ENCODE measurements at places on chromosomes 11 and 22.
A peak's percentile ranks its signal among the peaks of the same experiment; 100 is the strongest.

- DNase-seq: no peak
These were observed 168.9 kb downstream of the MIAT start for GRCh38 chr22:26825960-26826935.

GRCh38 chr11:59400461-59401261 is 25.6 kb downstream of the OR5A2 start:
- DNase-seq: no peak

DNA sequence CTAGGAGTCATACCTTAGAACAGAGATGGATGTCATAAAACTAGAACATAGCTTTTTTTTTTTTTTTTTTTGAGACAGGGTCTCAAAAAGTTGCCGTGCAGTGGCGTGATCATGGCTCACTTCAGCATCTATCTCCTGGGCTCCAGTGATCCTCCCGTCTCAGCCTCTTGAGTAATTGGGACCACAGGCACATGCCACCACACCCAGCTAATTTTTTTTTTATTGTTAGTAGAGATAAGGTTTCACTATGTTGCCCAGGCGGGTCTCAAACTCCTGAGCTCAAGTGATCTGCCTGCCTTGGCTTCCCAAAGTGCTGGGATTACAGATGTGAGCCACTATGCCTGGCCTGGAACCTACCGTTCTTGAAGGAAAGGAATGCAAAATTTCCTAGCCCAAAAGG is 8.8 kb upstream of the CEP295 start:
- DNase-seq: no peak

GRCh38 chr11:73761403-73761945 is 600 bp upstream of the RAB6A start:
- DNase-seq: no peak

GRCh38 chr11:110119317-110119716 is 26.1 kb downstream of the ZC3H12C start:
- DNase-seq: no peak

- DNase-seq: peak; percentile 50
These were observed 648 bp downstream of the PAFAH1B2 start for GRCh38 chr11:117144477-117145392.

GRCh38 chr11:114174712-114175495 is 115.4 kb downstream of the ZBTB16 start:
- no peak for DNase-seq

DNA sequence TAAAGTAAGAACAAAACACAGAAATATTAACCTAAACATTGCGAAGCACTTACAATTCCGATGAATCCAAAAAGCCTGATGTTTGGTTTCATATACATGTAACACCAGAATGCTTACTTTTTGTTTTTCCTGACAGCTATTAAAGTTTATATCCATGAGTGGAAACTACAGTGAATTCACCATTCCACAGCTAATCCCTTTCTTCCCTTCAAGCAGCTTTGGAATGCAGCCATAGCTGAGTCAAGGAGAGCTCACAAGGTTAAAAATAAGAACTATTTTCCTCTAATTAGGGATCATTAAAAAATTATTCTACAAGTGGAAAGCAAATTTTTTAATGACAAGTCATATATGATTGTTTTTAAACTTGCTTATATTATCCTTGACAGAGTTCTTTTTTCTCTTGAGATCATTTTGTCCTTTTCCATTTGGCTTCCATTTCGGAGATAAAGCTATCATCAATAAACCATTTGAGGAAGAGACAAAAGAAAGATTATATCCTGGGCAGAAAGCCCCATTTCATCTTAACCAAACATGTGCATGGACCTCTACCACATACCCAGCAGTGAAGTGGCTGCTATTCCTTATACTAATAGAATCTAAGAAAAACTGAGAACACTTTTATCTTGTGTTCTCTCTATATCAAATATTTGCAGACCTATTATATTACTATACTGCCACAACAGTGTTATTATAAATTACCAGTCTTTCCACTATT is 19.7 kb upstream of the FIBIN start:
- no peak for DNase-seq

GRCh38 chr22:27551402-27551801 is 250.2 kb downstream of the MN1 start:
- DNase-seq: no peak

GRCh38 chr11:80388130-80388529 is 947.3 kb upstream of the TENM4 start:
- DNase-seq: no peak

DNA sequence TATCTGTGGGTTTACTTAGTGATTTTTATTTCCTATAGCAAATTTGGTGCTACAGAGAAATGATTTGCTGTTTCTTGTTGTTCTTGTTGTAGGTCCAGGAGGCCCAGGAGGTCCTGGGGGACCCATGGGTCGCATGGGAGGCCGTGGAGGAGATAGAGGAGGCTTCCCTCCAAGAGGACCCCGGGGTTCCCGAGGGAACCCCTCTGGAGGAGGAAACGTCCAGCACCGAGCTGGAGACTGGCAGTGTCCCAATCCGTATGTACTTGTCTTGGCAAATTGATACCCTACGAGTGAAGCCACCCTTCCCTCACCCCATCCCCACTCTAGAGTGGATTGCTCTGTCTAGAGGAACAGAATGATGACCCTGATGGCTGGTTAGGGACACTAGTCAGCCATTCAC is 7.8 kb upstream of the GAS2L1 start:
- DNase-seq: no peak

GRCh38 chr11:47109051-47109726 is 67.5 kb downstream of the ARFGAP2 start:
- DNase-seq: no peak

GRCh38 chr11:115653926-115654325 is 149.7 kb upstream of the CADM1 start:
- no peak for DNase-seq

- no peak for DNase-seq
These were observed 341.7 kb upstream of the MTNR1B start for GRCh38 chr11:92627615-92628256.

DNA sequence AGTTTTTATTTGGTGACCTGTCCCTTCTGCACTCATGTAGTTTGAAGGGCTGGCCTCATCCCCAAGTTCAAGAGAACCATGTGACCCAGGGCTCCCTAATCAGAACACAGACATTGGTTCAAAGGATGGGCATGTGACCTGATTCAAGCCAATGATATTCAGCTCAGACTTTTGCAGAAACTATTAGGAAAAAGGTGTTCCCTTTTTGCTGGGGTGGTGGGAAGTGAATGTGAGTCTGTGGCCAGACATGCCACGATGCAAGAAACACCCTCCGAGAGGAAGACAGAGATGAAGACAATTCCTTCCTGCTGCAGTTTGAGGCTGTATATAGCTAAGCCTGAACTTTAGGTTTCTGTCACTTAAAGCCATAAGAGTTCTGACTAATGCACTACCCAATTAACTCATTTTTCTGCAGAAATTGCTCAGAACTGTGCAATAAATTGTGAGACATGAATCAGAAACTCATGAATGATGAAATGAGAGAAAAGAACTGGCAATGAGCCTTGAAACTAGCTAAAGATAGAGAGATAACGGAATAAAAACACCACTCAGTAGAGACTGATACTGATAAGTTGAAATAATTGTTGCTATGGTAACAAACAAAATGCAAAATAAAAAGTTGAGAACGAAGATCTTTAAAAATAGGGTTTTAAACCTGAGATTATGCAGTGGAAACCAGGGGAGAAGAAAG is 9.2 kb upstream of the MAPK1 start:
- no peak for DNase-seq

DNA sequence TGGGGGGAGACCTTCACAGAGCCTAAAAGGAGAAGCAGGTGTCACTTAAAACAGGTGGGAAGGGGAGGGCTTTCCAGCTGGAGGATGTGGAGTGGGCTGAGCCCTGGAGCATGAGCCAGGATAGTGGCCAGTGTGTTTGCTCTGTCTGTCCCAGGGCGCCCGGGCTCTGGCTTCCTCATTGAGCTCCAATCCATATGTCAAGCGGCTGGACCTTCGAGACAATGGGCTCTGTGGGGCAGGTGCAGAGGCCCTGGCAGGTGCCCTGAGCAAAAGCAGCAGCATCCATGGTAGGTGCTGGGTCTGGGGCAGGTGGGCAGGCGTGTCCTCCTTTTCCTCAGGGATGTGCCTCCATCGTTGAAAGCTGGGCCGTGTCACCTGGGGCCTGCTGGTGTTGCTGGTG is 2.0 kb downstream of the LRRC74B start:
- no peak for DNase-seq

GRCh38 chr11:1387961-1388762 is 1.6 kb upstream of the BRSK2 start:
- no peak for DNase-seq

DNA sequence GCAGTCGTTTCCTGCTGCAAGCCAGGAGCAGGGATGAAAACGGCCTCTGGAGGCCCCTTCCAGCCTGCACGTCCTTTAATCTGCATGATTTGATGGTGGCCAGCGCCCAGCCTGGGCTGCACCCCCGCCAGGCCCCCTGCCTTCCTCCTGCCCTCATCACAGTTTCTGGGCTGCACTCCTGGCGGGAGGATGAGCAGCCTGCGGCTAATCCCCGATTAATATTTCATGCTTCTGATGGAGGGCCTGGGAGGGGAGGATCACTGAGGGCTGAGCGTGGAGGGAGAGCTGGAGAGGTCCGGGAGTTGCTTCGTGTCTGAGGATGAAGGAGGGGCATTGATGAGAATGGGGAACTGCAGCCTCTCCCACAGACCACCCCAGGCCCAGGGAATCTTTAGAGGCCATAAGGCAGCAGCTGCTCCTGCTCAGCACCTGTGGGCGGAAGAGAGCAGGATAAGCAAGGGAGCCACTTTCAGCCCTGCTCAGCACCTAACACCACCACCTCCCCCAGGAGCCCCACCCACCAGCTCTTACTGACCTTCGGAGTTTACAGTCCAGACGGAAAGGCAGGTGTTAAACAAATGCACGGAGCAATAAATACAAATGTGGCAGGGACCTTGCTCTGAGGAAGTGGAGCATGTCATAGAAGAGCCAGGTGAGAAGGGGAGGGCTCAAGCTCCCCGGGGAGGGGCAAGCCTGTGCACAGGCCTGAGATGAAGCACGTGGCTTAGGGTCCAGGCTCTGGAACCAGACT is 135.0 kb upstream of the NECTIN1 start:
- DNase-seq: no peak

- DNase-seq: no peak
These were observed 45.7 kb upstream of the CTTN start for GRCh38 chr11:70352601-70353000.

DNA sequence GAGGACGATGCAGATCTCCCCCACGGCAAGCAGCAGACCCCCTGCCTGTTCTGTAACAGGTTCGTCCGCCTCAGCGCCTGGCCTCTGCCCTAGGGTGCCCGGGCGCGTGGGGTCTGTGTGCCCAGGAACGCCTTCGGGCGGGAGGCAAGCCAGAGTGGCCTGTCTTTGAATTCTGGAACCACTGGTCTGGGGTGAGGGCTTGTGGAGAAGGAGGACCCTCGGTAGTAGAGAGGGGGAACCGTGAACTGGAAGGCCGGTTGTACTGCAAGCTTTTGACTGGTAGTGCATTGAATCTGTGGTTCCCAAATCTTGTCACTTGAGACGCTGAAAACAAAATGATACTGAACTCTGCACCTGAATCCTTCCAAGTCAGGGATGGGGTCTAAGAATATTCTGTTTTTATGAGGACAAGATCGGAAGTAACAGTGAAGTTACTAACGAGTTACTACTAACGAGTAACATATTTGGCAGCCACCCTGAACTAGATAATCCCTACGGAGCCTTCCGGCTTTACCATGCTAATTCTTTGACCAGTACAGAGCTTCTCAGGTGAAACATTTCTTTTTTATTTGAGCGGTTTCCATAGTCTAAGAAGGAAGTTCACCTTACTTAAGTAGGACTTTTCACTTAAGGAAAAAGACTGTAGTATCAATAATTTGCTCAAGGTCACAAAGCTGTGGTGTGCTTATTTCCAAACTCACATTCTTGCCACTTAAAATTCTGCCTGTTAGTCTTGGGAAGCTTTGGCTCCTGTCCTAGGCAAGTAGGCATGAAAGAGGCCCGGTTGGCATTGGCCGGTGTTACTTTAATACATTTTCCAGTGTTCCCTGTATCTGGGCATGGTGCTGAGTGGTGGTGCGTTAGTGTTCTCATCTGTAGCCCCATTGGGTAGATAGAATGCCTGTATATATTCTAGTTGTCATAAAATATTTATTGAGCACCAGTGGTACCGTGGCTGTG is 860 bp downstream of the PRMT3 start:
- no peak for DNase-seq

DNA sequence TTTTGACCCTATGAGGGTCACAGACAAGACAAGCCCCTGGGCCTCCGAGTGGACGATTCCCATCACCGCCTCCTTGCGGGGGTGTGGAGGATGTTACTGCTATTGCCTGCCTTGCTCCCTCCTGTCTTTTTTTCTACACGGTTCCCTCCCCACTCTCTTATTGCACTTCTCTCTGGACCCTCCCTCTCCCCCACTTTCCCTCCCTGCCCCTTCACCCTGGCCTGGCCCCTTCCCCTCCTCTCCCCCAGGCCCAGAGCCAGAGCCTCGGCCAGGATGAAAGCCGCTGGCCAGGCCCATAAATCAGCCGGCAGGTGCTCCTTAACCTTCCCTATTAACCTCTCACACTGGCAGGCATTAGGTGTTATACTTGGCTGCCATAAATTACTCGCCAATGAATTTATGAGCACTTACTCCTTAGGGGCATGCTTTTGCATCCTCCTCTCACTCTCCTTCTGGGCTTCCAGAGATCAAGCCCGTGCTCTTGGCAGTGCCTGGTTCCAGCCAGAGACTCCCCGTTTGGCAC is 18.3 kb upstream of the ALX4 start:
- DNase-seq: no peak

DNA sequence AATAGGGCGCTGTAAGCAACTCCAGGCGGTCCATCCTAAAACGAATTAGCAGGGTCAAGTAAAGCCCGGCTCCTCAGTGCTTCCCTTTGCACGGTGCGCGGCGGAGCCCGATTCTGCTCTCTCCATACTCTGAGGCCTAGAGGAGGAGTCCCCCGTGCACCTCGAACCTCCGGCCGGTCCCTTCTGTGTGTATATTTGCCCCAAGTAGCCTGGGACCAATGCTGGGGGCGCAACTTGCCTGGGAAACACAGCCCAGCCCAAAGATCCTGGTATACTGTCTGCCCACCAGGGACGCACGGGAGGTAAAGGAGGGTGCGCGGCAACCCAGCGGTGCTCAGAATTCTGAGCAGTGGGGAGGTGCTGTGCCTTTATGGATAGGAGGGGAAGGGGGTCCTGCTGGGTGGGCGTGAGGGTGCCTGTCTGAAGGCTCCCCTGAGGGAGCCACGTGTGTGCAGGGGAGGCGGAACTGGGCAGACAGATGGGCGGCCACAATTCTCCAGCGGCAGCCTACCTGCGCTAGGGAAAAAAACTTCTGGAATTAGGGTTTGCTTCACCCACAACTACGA is 4.8 kb upstream of the TBX1 start:
- DNase-seq: no peak

GRCh38 chr11:9616858-9617257 is 43.4 kb downstream of the WEE1 start:
- no peak for DNase-seq

DNA sequence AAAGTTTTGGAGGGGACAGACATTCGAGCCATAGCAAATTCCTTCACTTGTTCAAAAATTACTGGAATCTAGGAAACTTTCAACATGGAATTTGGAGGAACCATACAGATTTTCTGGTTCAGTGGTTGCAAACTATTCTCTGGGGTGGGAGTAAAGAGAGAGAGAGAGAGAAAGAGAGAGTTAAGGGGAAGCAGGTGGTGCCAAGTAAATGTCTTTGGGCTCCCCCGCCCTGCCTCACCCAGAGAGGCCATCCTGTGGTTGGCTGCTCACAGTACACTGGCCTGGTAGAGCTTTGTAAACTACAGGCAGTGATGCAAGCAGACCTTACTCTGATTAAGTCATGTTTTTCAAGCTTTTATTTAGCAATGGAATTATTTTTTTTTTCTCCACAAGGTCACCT is 82.6 kb downstream of the ADAMTS15 start:
- no peak for DNase-seq

- no peak for DNase-seq
These were observed 12.6 kb upstream of the UPB1 start for GRCh38 chr22:24482575-24482974.

GRCh38 chr11:12007769-12008737 is at the start of gene DKK3:
Gene DKK3 (minus strand): TSS chr11:12008626. CDS start chr11:12008582, 44 bp downstream.
- DNase-seq: peak; percentile 63
